Stimulated activated CD4-positive, alpha-beta T cell treated with anti-CD3 and anti-CD28 coated beads, Interleukin-1b, Interleukin-23, amount 100 ng/mL, for 24 hours (primary cell): ENCODE measurements at places on chromosomes 2 and 18.

GRCh38 chr18:505483-506122, 5.1 kb upstream of the COLEC12 start:
- DNase-seq = no peak

- DNase-seq = no peak
These were observed 997.0 kb upstream of the ACVR2A start for GRCh38 chr2:146847846-146848245.

GRCh38 chr2:56770490-56770889, 586.7 kb downstream of the CCDC85A start:
- no peak for DNase-seq

GRCh38 chr18:23416298-23416697, 36.8 kb upstream of the RIOK3 start:
- DNase-seq = no peak

DNA sequence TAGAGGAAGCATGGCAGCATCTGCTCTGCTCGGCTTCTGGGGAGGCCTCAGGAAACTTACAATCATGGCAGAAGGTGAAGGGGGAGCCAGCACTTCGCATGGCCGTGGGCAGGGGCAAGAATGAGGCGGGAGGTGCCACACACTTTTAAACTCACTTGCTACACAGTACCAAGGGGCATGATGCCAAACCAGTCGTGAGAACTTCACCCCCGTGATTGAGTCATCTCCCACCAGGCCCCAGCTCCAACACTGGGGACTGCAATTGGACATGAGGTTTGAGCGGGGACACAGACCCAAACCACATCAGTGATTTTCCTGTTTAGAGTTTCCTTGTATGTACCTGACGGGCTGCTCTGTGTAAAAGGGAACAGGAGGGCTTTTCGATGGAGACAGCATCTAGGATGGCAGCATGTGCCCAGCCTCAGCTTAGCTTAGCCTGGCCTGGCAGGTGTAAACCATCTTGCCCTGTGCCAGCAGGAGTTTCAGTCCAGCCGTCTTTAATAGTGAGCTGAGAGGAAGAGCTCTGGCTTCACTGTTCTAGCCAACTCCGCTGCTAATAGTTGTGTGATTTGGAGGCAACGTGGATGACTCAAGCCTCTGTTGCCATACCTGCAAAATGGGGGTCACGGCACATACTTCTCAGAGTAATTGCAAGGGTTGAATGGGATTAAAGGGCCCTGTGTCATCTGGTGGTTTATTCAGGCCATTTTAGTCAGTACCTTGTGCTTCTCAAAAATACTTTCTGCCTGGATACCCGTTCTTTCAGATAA, 101.8 kb downstream of the ASAP2 start:
- no peak for DNase-seq

- no peak for DNase-seq
These were observed 42.5 kb upstream of the SCN1A start for GRCh38 chr2:166170356-166170755.

DNA sequence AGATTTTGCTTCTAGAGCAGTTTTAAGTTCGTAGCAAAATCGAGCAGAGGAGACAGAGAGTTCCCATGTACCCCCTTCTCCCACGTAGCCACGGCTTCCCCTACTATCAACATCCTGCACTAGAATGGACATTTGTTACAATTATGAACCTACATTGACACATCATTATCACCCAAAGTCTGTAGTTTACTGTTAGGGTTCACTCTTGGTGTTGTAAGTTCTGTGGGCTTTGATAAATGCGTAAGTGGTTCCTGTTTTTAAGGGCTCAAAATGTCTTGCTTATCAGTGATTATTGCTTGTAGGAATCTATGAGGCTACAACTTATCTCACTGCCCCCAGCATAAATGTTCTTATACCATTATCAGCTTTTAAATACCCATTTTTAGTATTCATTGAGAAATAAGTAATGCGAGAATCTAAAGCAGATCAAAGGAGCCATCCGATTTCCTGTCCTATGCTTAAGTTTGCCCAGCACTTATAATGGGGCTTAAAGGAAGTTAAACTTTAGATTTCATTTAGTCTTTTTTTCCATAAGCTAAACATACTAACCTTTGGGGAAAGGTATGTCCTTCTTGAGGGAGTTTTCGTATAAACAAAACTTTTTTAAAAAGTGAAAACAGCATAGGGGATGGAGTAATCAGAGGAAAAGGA, 118.7 kb downstream of the HAUS1 start:
- no peak for DNase-seq

- DNase-seq = no peak
These were observed 31.9 kb upstream of the PNO1 start for GRCh38 chr2:68125821-68126220.

DNA sequence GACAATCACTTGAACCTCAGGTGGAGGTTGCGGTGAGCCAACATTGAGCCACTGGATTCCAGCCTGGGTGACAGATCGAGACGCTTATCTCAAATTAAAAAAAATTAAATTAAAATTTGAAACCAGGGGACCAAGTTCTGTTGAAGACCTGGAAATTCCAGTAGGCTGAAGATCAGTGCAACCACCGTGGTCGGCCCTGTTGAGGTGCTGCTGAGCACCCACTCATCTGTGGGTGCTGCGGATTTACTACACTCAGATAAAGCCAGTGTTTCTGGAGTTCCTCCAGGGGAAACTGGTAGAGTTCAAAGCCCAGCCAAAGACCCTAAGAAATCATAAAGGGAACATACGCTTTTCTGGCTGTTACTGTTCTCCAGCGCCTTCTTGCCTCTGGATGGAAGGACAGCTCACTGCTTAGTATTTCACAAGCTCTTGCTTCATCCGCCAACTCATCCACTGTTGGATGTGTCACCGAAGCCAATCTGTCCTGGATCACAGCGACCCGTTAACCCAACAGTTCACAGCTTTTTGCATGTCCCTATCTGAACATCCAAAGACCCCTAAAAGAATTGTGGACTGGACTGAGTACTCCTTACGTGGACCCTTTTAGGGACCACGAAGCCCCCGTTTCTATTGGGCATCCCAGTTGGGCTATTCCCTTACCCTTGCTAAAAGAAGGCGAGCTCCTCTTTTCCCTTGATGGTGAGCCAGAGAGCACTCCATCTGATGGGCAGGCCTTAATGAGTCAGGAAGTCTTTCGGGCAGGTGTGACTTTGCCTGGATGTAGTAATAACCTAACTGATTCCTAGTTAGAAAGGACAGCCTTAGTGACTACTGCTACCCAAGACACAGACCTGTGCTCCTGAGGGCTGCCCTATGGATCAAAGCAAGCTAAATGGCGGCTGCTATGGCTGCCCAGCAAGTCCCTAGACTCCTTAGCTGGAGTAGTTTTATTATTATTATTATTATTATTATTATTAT, 6.0 kb upstream of the ALPP start:
- no peak for DNase-seq

- DNase-seq = no peak
These were observed 49.8 kb downstream of the SPATS2L start for GRCh38 chr2:200356321-200356720.
